ENCODE measurements at places on chromosomes 12 and 14. TPM values are rescaled to one million over a fixed set of nuclear protein-coding genes. Genes with fewer than 3 reads are reported as not detected.

- no peak for DNase-seq
These were observed 203.3 kb upstream of the LRFN5 start for GRCh38 chr14:41403360-41403759.

GRCh38 chr14:101289230-101289690 is 272.0 kb upstream of the DIO3 start:
- DNase-seq = peak; percentile 99

DNA sequence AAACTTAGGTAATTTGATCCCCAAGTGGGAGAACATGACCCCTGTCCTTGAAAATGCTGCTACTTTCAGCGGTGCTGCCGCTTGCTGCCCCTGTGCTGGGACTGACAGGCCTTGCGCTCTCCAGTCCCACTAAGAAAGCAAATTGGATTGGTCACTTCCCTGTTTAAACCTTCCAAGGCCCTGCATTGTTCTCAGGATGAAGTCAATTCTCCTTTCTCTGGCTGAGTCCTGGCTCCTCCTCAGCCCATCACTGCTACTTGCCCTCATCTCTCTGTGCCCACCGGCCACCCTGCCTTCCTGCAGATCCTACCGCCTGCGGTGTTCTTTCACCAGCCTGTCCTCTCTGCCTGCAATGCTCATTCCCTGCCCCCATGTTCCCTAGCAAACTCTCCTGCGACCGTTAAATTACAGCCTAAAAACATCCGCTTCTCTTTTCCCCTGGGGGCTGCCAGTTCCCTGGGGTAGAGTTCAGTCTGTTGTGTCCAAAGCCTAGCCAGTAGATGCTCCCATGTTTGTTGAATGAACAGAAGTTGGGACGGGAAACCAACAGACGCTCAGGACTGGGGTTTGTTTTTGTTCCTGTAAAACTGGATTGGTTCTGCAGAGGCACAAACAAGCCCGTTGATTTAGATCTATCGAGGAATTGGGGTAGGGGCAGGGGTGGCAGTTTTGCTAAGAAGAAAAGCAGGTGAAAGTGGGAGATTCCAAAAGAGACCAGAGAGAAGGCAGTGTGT is 127.3 kb upstream of the HIF1A start:
- no peak for DNase-seq

DNA sequence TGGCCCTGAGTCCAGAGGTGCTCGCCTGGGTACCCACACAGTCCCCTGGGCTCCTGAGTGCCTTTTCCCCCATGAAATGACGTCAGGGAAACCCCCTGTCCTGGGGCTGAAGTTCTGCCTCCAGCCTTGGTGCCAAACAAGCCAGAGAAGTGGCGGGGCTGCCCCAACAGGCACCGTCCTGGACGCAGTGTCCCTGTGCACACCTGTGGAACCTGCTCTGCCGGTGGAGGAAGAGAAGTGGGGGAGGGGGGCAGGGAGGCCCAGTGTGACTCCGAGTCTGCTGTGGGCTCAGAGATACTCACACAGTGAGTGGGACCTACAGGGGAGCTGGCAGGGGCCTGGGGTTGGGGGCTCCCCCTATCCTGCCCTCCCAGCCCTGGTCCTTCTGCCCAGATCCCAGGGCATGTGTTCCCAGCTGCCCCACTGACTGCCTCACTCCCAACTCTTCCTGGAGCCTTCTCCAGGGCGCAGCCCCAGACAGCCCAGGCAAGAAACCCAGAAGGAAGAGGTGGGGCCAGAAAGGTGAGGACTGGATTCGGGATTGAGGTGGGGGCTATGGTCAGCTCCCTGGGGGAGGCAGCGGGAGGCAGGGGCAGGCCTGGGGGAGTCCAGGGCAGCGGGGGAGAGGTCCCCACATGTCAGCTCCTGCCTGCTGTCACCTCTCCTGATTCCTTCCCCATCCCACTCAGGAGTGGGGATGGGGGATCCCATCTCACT is 24.7 kb downstream of the CCDC85C start:
- no peak for DNase-seq

GRCh38 chr12:131047789-131048610 is 94.3 kb downstream of the ADGRD1 start:
- no peak for DNase-seq

- no peak for DNase-seq
These were observed 48.8 kb downstream of the LRCOL1 start for GRCh38 chr12:132561427-132562156.

DNA sequence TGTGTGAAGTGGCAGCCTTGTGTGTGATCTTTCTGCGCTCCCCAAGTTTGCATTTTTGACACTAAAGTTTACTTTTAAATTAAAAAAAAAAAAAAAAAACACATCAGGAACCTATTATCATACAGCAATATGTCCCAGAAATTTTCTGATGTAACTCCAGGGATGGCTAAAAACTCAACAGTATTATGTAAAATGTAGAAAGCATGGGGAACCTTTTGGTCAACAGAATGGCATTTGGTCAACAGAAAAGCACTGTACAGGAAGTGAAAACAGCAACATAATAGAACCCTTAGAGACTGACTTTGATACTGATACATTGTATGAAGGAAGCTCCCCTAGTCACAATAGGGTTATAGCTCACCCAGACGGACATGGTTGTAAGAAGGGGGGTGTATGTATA is 224.3 kb downstream of the ITPR2 start:
- no peak for DNase-seq

- no peak for DNase-seq
These were observed 21.4 kb upstream of the NCOR2 start for GRCh38 chr12:124588751-124589267.

DNA sequence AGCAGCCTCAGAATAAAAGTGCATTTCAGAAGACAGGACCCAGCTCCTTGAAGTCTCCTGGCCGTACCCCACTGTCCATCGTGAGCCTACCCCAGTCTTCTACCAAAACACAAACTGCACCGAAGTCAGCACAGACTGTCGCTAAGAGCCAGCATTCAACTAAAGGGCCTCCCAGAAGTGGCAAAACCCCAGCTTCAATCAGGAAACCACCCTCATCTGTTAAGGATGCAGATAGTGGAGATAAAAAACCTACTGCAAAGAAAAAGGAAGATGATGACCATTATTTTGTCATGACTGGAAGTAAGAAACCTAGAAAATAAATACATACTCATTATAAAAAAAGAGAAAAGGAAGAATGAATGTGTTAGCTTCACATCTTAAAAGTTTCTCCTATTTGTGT is 51.1 kb downstream of the GAS2L3 start:
- DNase-seq = no peak

GRCh38 chr14:34733245-34733644 is 18.9 kb upstream of the CFL2 start:
- DNase-seq = no peak

GRCh38 chr12:93089805-93090569 is 160.9 kb upstream of the EEA1 start:
- DNase-seq = no peak

DNA sequence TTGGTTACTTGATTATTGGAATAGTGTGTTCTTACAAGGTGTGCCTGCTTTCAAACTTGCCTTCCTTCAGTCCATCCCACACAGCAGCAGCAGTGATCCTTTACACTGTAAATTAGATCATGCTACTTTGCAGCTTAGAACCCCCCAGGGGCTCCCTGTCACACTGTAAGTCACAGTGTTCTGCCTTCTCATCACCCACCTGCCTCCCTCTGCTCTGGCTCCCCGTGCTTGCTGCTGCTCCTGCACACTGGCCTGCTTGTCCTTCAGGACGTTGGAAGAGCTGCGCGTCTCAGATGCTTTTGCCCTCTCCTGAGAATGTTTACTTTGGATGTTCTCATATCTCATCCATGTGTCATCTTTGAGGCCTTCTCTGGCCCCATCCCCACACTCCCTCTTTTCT is 27.3 kb downstream of the ZC3H14 start:
- DNase-seq = no peak

GRCh38 chr12:54419088-54419887 is at the start of gene ITGA5:
Gene ITGA5, minus strand, starts transcription at chr12:54419266. Its CDS starts 68 bp downstream, at chr12:54419198.
- no peak for DNase-seq

GRCh38 chr12:52754135-52754534 is 23.0 kb downstream of the KRT76 start:
- no peak for DNase-seq

DNA sequence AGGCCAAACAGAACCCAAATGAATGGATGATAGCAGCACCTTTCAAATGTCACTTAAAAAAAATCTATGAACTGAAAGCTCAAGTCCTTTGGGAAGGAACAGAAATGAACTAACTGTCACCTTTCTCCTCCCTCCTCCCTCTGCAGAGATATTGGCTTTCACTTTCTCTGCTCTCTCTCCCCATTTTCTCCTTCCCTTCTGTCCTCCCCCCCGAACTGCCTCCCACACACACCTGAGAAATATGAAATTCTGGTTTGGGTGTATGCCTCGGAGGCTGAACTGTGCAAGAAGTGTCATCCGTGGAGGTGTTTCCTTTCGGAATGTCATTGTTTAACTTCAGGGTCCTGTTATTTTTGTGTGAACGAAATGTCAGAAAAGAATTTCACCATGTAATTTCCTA is 87.8 kb downstream of the NEDD1 start:
- no peak for DNase-seq

DNA sequence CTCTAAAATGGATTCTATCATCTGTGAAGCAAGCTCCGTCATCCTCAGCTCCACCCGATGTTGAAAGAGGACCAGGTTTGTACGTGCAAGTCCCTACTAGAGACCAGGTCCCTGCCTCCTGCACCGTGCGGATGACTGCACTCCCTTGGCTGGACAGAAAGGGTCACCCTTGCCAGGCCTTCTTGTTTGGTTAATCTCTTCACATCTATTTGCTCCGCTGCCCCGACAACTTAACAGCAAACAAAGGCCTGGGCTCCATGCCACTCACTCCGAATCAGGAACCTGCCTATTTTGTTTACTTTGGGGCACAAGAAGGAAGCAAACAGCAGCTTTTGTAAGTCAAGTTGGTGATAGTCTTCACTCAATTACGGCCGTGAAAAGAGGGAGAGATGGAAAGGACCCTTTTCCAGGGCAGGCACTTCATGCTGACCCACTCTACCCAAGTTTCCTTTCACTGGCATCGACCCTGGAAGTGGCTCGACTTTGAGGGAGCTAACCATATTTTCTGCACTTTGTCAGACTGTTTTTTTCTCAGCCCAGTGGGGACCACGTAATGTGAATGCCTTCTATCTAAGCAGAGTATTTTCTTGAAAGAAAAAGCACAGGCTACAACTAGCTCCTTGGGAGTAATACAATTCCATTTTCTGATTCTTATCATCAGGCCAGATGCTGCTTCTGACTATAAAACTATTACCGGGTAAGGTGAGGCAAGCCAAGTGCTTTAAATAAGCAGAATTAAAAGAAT is 202.6 kb downstream of the FOXN3 start:
- peak; percentile 86 for DNase-seq

DNA sequence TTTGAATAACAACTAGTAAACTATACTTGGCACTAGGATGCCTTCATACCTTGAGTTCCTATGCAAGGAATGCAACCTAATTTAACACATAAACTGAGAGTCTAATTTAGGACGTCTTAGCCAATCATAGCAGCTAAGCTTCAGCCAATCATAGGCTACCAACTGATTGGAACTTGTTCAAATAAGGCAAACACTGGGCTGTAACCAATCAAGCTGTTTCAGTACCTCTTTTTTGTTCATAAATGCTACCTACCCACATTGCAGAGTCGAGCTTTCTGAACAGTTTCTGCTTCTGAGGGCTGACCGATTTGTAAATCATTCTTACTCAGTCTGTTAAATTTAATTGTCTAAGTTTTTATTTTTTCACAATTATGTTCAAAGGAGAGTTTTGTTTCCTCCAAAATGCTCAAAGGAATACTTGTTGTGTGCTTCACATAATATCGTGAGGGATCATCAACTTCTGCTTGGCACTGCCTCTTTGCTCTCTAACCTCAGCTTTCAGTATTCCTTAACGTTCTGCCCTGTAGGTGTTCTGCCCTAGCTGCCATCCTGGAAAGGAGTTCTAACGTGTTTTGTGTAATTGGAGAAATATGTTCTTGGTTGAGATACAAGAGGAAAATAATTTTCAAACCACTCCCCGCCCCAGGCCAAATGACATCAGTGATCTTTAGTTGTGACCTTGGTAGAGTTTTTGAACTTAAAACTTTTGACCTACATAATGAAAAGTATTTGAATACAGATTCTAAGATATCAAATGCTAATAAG is 380.4 kb upstream of the MIS18BP1 start:
- DNase-seq = no peak

DNA sequence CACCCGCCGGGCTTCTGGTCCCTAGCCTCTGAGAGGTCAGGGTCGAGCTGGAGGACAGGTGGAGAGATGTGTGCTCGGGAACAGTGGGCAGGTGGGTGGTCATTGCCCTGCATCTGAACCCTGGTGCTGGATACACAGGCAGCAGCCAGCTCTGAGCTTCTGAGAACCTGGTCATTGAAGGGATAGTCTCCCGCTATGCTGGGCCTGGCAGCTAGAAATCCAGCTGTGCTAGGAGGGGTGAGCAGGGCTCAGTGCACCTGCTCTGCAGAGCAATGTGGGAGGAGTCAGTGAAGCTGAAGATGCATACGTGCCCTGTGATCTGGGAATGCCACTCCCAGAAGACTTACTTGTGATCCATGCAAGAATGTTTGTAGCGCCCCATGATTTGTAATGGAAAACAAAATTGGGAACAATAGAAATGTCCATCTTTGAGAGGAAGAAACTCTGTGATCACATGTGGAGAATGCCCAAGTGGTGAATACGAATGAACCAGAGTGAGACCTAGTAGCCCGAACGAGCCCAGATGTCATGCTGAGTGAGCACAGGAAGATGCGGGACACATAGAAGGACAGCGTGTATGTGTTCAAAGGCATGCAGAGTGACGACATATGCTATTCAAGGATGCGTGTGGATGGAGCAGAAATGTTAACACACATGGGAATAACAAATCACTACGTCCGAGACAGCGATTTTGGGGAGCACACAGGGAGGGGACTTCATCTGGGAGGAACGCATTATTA is 63.4 kb downstream of the AACS start:
- DNase-seq = no peak

DNA sequence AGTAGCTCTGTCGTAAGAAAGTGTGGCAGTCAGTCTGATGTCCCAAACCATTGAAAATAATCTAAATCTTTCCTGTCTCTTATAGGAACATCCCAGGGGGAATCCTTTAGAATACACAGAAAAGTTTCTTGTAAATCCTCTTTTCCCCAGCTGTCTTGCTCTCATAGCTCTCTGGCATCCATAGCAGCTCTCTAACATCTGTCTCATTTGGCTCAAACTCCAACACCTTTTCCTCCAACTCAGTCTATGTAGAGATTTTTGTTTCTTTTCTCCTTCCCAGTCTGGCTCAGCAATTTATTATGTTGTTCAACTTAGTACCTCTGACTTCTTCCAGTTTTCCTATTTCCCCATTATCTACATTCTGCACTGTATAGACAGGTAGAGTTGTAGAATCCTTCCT is 84.4 kb upstream of the NEDD1 start:
- DNase-seq = no peak

GRCh38 chr14:53054457-53054856 is 98.7 kb downstream of the DDHD1 start:
- DNase-seq = no peak

MYF6 gene
- total RNA-seq = not detected

C12orf54 gene
- not detected for total RNA-seq

CCDC177 gene
- not detected for total RNA-seq

C12orf56 gene
- total RNA-seq = not detected

TXNDC16 gene
- total RNA-seq = 4.3 TPM

Measured in HepG2 (cell line).